ENCODE measurements at places on chromosomes 4 and X. TPM values are rescaled to one million over a fixed set of nuclear protein-coding genes. Genes with fewer than 3 reads are reported as not detected.

- no peak for DNase-seq
Measured at GRCh38 chr4:38149997-38150671, 189.9 kb downstream of the PTTG2 start.

DNA sequence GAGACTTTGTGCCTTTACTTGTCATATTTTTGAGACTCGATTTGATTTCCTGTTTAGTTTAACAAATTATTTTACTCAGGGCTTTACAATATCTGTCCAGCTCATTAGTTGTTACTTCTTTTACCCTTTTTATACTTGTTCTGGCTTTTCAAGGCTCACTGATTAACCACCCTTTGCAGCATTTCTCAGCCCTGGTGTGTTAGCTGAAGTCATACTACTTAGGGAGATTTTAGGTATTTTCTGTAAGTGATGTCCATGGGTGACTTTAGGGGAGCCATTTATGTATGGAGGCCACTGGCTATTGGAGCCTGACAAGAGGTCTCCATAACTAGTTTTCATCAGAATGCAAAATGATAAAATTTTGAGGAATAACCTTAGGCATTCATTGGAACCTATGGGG, 147.2 kb downstream of the RPA4 start:
- DNase-seq, result no peak

DNA sequence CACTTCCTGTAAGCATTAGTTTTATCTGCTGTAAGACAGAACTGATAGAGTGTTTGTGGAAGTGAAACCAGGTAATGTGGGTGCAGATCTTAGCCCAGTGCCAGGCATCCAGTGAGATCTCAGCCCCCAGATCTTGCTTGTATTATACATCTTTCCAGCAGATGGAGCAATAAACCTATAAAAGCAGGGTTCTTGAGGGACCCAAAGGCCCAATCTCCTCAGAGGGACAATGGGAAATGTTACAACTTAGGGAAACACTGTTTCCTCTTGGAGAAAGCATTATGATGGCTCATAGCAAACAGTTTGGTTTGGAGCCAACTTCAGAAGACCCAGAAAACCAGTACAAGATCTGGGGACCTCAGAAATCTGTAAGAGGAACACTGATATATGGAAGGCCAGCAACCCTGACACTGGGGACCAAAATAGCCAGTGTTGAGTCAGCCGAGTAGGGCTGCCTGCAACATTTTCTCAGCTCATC, 206.3 kb downstream of the SLC7A11 start:
- no peak for DNase-seq

GRCh38 chr4:8852118-8852704, 19.4 kb downstream of the HMX1 start:
- no peak for DNase-seq

GRCh38 chr4:73452953-73453700, 17.1 kb downstream of the AFP start:
- no peak for DNase-seq

- no peak for DNase-seq
Measured at GRCh38 chr4:183191630-183192029, 92.6 kb downstream of the WWC2 start.

GRCh38 chrX:41288641-41289040, 45.3 kb upstream of the DDX3X start:
- DNase-seq, result peak; percentile 12

DNA sequence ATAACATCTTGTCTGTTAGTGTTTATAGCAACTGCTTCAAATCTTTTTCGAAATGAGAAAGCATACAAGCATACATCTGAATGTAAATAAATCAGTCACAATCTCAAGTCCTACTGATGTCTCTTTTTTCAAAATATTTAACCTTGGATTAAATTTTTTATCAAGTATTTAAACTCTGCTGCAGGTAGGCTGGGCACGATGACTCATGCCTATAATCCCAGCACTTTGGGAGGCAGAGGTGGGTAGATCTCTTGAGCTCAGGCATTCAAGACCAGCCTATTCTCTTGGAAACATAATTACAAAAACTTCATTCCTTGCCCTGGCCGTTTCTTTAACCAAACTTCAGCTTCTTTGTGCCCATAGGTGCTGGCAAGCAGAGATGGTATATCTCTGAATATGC, 540.3 kb upstream of the GALNT7 start:
- DNase-seq, result no peak

DNA sequence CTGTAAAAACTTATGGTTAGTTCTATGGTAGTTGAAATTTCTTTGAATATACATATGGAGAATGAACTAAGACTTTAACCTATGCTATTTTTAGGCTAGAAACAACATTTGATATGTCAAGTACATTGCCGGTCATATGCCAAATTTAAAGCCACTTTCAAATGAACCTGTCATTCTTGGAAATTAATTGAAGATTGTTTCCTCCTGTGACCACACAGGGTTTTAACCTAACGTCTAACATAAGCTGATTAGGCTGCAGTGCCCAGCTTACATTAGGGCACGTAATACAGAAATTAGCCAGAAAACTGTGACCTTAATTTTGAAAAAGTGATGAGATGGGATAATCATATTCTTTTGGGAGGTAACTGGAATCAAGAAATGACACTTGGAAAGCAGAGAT, 645.9 kb downstream of the FSTL5 start:
- DNase-seq, result no peak

GRCh38 chrX:116232833-116233232, 62.3 kb downstream of the AGTR2 start:
- no peak for DNase-seq

The ART3 gene
- 0.32 TPM for polyA plus RNA-seq
